Epithelial cell of proximal tubule (primary cell): ENCODE measurements at places on chromosomes 2 and 18. TPM values are rescaled to one million over a fixed set of nuclear protein-coding genes. Genes with fewer than 3 reads are reported as not detected.

DNA sequence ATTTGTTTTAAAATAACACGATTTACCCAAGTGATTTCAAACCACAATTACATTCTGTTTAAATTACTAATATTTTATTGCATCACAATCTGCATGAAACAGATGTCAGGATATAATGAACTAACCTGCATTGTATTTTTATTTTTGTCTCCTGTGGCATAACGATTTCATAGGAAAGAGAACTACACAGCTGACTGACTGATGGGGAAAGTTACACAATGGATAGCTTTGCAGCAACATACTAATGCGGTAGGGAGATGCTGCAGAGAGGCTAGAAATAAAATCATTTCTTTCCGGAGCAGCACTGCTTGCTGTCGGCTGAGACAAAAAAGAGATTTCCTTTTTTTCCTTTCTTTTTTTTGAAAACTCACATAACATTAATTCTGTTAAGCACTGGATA lies 36.9 kb downstream of the SCN1A start:
- no peak for DNase-seq

DNA sequence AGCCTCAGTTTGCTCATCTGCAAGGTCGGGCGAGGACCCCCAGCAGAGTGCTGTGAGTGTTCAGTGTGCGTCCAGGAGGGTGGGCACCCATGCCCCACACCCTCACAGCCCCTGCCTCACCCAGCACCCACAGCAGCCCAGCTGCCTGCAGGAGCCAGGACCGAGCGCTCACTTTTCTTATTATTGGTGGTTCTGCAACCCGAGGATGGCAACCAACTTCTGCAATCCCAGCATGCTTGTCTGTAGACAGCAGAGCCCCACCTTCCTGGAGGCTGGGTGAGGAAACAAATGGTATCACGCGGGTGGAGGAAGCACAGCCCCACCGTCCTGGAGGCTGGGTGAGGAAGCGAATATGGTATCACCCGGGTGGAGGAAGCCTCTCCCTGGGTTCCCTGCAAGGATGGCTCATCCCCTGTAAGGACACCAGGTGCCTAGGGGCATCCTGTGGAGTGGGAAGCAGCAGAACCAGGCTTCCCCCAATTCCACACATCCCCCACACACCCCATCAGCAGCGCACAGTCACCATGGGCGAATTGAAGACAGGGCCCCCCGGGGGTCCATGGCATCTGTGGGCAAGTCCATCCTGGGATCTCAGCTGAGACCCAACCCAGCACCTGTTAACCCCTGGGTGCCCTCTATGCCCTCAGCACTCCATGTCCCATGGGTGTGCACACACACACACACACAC lies 220.5 kb upstream of the RAB6C start:
- no peak for DNase-seq

GRCh38 chr18:56066524-56067213 lies 478.7 kb upstream of the TCF4 start:
- no peak for DNase-seq

SNORC gene
- 1.2 and 5.0 TPM in 2 replicates for total RNA-seq

GRCh38 chr2:107553539-107553938 lies 273.2 kb upstream of the RGPD4 start:
- DNase-seq, result no peak

DNA sequence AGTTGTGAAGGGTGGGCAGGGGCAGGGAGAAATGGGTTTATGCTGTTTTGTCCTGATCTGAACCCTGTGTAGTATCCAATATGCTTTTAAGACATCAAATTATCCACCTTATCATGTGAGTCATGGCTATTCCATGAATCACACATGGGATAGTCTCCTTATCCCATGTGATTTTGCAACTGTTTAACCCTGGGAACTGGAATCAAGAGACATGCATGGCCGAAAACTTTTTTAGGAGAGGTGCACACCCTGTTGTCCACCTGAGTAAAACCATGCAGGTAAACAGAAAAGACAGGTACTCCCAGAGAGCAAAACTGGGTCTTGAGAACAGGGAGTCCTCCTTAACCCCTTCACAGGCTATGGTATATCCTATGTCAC lies 490.6 kb upstream of the HS6ST1 start:
- DNase-seq, result no peak

- no peak for DNase-seq
Measured at GRCh38 chr2:17149945-17150344, 368.3 kb downstream of the RAD51AP2 start.

DNA sequence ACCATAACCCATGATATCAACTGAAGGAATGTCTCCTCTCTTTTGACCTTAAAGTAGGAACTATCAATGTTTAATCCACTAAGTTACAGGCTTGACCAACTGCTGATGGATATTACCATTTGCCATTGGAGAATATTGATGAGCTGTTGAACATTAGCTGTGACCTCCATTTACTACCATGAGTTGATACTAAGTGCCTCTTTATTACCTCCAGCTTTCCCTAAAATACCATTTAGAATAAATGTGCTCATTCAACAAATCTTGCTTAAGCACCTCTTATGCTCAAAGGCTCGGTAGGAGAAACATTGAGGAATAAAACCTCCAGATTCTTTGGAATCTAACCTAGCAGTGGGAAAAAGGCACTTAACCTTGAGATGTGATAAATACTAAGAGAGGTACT lies 81.2 kb downstream of the FAM124B start:
- no peak for DNase-seq

FABP1 gene
- total RNA-seq, result not detected in 2 replicates

CCDC142 gene
- total RNA-seq, result 3.9 and 5.8 TPM in 2 replicates

DNA sequence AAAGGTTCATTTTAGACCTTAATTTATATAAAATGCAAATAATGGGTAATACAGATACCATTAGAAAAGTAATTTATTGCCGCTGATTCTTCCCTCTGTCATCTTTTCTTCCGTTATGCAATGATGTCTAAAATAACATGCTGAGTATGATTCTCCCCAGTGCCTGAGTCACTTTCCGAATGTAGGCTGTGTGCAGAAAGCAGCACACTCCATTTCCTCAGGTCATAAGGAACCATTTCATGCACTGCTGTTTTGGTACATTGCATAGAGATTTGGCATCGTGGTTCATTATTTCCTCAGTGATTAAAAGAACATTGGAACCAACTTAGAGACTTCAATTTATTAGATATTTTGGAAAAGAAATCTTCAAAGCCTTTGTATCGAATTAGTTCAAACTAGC lies 173.5 kb downstream of the CDH2 start:
- no peak for DNase-seq

SCG2 gene
- total RNA-seq, result 0.06 and 0.29 TPM in 2 replicates

- DNase-seq, result no peak
Measured at GRCh38 chr2:43171789-43172188, 54.6 kb downstream of the ZFP36L2 start.

DNA sequence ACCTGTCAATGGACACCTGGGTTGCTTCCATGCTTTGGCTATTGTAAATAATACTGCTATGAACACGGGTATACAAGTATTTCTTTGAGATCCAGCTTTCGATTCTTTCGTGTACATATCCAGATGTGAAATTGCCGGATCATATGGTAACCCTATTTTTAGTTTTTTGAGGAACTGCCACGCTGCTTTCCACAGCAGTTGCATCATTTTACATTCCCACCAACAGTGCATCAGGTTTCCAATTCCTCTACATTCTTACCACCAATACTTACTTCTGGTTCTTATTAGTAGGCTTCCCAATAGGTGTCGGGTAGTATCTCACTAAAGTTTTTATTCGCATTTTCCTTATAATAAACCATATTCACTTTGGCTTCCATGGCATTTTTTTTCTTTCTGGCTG lies 69.6 kb downstream of the PID1 start:
- no peak for DNase-seq

GRCh38 chr2:189583227-189584198 lies 2.9 kb upstream of the SLC40A1 start:
- DNase-seq, result no peak

- DNase-seq, result no peak
Measured at GRCh38 chr2:231359948-231360347, 35.6 kb upstream of the B3GNT7 start.

NEB gene
- under 0.01 and 0.07 TPM in 2 replicates for total RNA-seq

- no peak for DNase-seq
Measured at GRCh38 chr18:56575819-56576663, 62.4 kb downstream of the TXNL1 start.

GREB1 gene
- total RNA-seq, result 0.07 and 0.12 TPM in 2 replicates

DNA sequence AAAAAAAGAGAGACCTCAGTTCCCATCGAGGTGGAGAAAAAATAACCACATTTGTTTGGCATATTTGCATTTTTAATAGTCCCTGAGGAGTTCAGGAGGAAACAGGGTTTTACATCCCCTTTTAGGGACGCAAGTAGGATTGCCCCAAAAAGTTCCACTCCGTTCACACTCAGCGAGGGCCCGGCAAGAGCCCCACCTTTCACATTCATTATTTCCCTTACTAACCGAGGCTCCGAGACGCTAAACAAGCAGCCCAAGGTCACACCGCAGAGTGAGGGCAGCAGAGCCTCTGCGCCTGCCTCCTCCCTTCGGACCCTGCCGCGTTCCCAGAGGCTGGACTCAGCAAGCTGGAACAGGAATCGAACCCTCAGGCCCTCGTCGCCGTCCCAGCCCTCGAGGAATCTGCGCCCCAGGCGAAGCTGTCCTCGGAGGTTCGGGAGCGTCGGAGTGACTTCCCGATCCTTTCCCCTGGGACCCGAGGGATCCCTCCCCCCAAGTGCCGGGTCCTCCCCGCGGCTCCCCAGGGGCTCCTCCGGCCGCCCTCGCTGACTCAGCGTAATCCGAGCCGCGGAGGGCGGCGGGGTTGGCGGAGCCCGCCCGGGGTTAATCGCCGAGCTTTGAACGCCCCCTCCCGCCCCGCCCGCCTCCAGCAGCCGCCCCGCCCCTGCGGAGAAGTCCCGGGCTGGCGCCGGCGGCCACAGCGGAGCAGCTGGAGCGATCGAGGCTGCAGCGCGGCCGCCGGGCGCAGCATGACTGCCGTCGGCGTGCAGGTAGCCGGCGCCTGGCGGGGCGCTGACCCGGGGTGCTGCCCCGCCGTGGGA lies at the start of gene TMEM37:
Gene TMEM37, plus strand, starts transcription at position 700 of the 821 bp plus-strand sequence. Its CDS starts 50 bp downstream, at position 750.
- no peak for DNase-seq

RGPD4 gene
- not detected in 2 replicates for total RNA-seq

GRCh38 chr18:79867666-79868065 lies 69.9 kb downstream of the KCNG2 start:
- no peak for DNase-seq

DNA sequence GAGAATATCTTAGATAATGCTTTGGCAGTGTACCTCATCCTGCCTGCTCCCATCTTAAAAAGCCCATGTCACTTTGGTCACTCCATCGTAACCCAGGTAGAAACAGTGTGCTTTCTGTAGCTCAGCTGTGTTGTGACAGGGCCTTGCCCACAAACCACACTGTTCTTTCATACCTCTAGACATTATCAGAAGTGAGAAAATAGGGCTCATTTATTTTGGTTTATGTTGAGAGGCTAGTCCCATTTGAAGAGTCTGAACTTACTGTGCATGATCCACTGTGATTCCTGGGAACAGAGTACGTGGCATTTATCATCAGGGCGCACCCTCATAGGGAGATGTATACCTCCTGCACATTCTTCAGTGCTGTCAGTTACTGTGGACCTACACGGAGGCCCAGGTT lies 69.7 kb downstream of the FEZ2 start:
- DNase-seq, result no peak

DNA sequence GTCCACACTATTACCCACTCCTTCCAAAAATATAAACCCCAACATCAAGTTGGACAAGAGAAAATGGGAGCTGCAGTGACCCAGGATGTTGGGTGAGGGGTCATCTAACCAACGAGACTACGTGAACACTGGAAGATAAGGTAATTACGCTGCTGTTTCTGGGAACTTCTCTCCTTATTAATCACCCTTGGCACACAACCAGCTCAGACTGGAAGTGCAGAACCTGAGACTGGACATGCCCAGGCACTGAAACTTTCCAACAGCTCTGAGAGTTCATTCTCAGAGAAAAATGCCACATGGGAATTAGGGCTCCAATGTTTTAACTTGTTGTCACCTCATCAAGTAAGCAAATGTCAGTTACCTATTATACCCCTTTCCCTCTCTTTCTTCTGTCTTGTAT lies 135.3 kb downstream of the CCDC148 start:
- peak; percentile 33 for DNase-seq

- DNase-seq, result no peak
Measured at GRCh38 chr2:43444989-43445645, 150.7 kb downstream of the THADA start.

GRCh38 chr2:216758256-216759155 lies 63.2 kb upstream of the IGFBP5 start:
- DNase-seq, result no peak

NYAP2 gene
- total RNA-seq, result not detected in 2 replicates

GRCh38 chr2:144520756-144521487 lies 1.0 kb upstream of the ZEB2 start:
- no peak for DNase-seq

- DNase-seq, result no peak
Measured at GRCh38 chr18:6013171-6013810, 118.0 kb upstream of the TMEM200C start.

- no peak for DNase-seq
Measured at GRCh38 chr2:239596253-239596652, 195.4 kb upstream of the HDAC4 start.

DNA sequence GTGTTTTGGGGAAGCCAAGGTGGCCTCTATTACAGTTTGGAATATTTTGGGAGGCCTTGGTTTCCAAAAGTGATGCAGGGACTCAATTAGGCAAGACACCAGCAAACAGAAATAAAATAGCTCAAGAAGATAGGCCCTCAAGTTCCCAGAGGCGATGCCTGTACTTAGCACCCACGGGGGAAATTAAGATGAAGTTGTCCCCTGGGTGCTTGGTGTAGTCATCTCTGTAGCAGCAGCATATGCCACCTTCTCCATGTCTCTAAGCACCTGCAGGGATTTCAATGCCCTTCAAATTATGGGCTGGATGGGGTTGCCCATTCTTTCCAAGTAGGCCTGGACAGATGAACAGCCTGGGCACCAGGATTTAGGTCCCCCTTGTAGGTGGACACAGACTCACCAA lies 185.0 kb downstream of the CTIF start:
- no peak for DNase-seq

- DNase-seq, result no peak
Measured at GRCh38 chr2:28340312-28341202, 52.1 kb upstream of the FOSL2 start.

DNA sequence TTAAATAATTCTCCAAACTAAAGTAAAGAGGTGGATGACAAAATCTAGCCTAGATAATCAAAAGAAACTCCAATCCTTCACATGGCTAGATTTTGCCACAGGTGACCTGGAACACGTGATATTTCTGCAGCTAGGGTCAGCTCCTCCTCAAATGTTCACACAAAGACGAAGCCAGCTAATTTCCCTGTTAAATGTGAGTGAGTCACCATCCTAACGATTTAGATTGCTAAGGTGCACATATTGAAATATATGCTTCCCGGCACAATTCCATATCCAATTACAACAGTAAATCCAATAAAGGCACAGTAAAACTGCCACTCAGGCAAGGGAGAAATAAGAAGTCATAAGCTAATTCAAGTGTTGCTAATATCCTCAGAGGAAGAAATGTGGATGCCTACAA lies 28.7 kb downstream of the IKZF2 start:
- DNase-seq, result no peak
